Progenitor cell of endocrine pancreas (in vitro differentiated cells): ENCODE measurements at places on chromosomes 6 and 20.

GRCh38 chr6:26536571-26537159 lies 1.5 kb upstream of the HMGN4 start:
- no peak for DNase-seq

DNA sequence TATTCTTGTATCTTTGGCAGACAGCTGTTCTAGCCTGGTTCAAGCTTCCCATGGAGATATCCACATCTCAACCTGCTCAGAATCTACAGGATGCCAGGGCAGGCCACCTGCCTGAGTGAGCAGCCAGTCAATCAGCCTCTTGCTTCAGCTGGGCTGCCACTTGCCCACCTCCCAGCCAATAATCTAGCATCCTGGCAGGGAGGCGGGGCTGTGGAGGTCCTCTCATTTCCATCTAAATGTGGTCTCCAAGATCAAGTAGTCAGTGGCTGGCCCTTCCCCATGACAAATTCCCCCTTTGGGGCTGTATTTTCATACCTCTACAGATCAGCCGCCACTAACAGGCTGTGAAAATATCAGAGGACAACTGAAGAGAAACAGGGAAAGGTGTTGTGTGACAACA lies 33.0 kb upstream of the SPDEF start:
- DNase-seq = no peak

DNA sequence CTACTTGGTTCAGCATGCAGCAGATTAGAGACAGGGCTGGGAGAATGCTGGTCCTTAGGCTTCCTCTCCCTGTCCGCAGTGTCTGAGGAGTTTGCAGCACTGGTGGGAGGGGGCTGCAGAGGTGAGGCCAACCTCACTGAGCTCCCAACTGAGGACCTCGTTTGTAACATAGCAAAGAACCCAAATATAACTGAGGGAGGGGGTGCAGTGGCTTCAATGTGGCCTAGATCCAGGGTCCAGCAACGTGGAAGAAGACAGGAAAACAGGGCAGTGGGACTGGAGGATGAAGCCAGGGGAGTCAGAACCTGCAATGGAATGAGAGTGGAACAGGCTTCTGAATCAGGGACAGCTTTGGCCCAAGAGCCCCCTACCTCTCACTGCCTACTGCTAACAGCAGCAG lies 84.3 kb upstream of the MAFB start:
- no peak for DNase-seq

DNA sequence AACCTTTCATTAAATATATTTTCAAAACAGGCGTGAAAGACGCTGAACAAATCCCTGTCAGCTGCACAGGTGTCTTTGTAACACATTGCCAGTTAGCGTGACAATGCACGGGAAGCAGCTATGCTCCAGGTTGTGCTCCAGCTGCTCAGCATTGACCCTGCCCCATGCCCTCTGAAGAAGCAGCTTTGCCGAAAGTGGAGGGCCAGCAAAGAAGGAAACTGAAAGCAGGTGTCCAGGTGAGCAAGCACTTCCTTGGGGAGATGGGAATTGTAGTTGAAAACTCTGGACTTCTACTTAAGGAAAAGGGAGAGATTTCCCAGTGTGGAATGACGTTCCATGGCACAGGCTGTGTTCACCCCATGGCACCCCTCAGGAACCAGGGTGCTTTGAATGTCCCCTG lies 125.7 kb downstream of the TTLL2 start:
- no peak for DNase-seq

- DNase-seq = no peak
Observed at GRCh38 chr6:22332711-22333110, 35.9 kb upstream of the PRL start.

DNA sequence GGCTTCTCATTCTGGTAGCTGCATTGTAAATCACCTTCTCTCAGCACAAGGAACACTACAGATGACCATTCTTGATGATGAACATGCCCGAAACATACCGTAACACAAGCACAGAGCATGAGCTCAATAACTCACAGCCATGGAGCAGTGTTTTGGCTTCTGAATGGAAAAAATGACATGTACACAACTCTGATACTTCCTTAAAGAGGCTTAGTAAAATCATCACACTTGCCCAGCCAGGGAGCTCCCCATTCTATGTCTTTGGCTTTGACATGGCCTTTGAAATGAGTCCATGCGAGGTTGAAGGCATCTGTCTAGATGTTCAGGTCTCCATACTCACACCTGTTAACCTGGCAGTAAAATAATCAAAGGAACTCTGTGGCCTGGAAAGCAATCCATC lies 87.6 kb downstream of the MYB start:
- DNase-seq = no peak

DNA sequence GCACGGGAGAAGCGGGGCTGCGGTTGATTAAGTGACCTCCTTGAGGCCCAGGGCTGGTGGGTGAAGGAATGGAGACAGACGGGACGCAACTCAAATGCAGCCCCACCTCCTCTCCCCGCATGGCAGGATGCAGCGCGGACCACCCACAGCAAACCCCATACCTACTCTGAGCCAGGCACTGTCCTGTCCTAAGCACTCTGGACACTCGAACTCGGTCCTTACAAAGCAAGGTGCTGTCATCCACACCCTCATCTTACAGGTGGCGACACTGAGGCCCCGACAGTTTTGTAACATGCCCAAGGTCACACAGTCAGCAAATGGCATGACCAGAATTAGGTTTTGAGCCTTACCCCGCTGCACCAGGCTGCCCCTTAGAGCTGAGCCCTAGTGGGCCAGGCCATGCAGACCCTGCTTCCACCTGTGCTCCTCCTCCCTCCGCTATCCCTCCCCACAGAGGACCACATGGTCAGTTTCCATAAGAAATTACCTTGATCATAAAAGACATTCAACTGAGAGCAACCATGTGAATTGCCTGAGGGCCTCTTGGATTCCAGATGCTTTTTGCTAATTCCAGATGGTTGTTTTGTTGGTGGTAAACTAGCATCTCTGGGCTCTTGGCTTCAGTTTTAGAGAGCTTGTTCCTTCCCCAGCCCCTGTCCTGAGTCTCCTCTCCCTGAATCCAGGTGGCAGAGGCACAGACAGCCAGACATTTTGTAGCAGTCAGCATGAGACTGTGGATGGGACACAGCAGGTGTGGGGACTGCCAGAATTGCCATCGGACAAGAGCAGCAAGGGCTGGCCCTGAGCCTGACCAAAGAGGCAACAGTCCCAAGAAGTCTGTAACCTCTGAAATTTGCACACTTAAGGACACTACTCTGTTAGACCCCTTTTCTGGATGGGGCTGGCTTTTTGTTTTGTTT lies 171.9 kb upstream of the PMEPA1 start:
- no peak for DNase-seq

DNA sequence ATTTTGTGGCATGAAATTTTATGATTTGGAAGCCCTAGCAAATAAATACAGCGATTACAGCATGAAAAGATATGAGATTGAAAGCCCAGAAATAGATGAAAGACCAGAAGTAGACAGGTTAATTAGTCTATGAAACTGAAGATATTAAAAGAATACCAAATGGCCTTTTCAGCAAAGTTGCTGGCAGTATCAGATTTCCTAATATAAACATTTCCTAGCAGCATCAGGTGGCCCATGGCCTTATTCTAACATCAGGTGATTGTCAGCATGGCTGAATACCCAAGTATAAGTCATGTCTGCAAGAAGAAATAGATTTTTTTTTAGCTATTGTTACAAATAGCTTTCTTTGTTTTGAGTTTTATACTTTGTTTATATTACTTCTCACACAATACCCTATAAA lies 93.2 kb downstream of the CLVS2 start:
- DNase-seq = no peak

DNA sequence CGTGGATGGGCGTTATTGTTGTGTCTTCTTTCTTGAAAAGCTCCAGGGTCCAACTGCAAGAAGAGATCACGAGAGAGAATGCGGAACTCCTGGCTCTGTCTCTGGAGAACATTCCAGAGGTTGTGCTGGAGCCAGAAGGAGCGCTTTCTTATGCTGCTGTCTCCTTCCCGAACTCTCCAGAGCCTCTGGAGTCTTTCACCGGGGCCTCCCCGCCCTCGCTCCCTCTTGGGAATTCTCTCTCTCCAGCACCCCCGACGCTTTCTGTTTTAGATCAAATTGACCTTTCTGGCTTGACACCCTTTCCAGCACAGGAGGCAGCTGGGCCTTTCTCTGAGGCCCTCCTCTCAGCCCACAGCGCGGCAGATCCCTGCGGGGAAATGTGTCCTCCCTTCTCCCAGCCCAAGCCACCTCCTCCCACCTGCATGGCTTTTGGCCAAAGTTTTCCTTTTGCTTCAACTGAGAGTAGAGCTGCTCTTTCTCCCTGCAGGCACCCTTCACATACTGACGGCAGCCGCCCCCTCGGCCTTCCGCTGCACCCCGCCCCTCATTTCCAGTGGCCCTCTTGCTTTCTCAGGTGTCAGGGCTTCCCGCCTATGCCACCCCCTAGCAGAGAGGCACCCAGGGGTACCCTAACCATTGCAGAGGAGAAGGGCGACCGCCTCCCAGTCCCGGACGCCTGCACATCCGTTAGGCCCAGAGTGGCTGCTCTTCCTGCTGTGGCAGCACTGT lies 6.6 kb upstream of the CCR6 start:
- no peak for DNase-seq

DNA sequence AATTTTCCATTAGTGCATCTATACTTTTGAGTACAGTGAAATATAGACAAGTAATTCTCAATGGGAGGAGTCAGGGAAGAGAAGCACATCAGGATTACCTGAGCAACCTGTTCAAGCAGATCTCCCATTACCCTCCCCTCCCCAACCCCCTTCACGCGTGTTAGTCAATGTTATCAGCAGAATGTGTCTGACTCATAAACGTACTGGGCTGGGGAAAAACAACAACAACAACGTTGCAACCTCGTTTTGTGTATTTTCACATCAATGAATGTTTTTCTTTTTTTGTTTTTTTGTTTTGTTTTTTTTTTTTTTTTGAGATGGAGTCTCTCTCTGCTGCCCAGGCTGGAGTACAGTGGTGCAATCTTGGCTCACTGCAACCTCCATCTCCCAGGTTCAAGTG lies 287.0 kb upstream of the STXBP5 start:
- no peak for DNase-seq

DNA sequence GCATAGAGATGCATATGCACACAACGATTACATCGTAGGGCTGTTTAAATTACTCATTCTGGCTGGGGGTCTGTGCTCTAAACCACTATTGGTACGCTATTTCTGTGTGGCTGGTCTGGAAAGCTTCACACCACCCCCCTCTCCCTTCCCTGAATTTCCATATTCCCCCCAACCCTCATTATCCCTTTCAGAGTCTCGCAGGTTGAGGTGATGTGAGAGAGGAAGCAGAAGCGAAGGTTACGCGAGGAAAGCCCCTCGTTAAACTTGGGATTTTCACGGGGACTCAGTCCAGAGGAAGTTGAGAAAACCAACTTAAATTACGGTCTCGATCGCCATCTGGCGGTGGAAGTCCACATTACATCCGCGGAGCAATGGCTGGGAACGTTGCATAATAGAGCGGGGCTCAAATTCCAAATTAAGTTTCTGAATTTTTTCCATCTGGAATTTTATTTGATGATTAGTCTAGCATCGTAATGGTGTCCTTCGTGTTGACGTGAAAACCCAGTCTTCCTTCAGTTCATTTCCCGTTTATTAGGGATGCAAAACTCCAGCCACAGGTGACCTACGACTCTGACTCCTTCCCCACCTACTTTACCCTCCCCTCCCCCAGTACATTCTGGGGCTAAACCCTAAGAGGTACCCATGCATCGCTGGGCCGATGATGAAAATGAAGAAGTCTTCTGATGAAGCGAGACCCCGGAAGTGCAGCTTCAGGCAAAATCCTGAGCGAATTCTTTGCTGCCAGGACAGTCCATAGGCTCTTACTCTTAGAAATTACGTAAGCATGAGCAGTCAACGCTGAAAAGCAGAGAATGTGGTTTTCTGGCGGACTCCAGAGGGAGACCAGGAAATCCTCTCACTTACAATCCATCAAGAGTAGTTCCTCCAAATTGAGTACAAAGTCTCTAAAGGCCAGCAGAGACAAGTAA lies 19.7 kb downstream of the HLA-DOB start:
- peak; percentile 71 for DNase-seq

GRCh38 chr20:58498470-58499068 lies 16.6 kb downstream of the APCDD1L start:
- no peak for DNase-seq

DNA sequence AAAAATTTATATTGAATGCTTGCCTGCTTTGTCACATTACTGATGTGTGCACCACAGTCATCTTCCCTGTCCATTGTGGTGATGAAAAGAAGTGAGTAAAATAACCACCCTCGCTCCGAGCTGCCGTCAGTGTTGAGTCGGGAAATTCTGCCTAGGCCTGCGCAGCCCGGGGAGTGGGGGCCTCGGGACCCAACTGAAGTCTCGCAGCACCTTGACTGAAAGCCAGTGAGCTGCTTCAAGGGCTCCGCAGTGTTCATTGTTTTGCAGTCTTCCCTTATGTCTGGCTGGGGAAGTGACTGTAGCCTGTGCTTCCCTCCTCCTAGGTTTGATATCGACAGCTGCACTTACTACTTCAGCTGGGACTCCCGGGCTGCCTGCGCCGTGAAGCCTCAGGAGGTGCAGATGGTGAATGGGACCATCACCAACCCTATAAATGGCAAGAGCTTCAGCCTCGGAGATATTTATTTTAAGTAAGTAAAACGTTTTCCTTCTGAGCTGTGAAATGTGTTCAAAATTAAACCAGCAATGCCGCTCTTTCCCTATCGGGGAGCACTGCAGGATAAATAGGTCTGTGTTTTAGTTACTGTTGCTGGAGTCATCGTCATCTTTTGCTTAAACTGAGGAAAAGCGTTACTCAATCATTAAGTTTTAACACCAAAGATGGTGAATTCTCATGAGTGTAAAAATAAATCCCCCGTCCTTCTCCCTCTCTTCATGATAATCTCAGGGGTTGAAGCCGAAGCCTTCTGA lies 32.7 kb upstream of the SLC22A1 start:
- no peak for DNase-seq

DNA sequence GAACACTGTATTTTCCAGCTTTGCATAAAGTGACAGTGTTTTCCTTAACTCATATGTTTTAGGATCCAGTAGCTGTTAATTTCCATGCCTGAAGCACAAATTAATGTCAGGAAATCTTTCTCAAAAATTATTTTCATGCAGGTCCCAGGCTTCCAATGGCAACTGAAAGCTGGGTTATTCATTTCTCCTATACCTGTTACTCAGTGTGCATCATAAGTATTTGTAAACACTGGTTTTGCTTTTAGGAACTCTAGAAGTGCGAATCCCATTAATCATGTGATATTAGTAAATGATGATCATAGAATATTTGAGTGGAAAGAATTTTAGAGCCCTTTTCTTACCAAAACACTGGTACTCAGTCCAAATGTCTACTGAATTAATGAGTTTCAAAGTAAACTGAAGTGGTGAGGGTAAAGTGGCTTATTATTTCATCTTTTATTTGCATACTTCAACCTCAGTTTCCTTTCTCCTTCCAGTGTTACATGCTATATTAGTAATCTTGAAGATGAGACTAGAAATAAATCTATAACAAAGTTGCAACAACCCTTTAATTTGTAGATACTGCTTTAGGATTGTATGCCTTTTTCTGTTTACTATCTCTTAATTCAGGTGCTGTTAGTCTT lies 124.0 kb downstream of the ZFAND3 start:
- no peak for DNase-seq

- no peak for DNase-seq
Observed at GRCh38 chr20:1870792-1871550, 24.2 kb upstream of the SIRPA start.

- peak; percentile 54 for DNase-seq
Observed at GRCh38 chr6:16760516-16761470, at the start of gene ATXN1. ATXN1 (minus strand) TSS chr6:16761460.
